Hematopoietic multipotent progenitor cell treated with erythropoietin and hydrocortisone succinate and interleukin-3 and kit ligand, for 17 days (in vitro differentiated cells): ENCODE measurements at places on chromosomes 6 and 20.

GRCh38 chr20:46890682-46891081 is 4.0 kb upstream of the EYA2 start:
- no peak for DNase-seq

GRCh38 chr6:3211681-3212080 is 15.8 kb downstream of the TUBB2B start:
- DNase-seq: no peak

- no peak for DNase-seq
These were observed 805.8 kb upstream of the GJE1 start for GRCh38 chr6:141326925-141327324.

DNA sequence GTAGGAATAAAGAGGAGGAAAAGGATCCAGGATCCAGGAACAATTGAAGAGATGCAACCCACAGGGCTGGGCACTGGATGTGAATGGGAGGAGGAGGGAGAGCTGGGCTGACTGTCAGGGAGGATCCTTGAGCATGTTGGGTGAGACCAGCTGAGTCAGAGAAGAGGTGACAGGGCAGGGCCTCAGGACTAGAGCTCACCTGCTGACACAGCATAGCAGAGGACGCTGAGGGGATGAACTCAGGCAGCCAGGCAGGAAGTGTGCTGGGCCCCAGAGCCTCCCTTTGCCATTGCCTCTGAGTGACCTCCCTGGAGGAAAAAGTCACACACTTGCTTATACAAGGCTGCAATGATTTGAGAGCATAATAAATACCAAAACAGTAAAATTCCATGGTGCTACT is 72.3 kb downstream of the ZNF133 start:
- no peak for DNase-seq

GRCh38 chr20:33162753-33163152 is 5.2 kb upstream of the BPIFA2 start:
- DNase-seq: no peak

GRCh38 chr6:160240691-160241084 is 17.9 kb downstream of the SLC22A2 start:
- no peak for DNase-seq

- no peak for DNase-seq
These were observed 214.9 kb upstream of the RNF217 start for GRCh38 chr6:124747349-124747748.
